ENCODE measurements at places on chromosomes 1 and 21.

DNA sequence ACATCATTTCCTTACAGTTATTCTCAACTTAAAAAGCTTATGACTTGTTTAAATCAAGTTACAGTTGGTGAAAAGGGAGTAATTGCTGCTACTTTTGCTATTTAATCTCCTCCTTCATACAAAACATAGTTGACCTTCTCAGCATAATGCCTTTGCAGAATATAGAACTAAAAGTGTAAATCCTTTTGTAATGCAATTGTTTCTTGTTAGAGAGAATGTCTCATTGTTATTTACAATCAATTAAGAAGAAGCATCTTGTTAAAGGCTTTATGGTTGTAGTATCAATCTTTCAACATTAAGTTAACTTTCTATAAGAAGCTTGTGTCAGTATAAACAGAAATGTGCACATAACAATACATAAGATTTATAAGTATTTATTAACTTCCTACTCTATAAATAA, 360.7 kb downstream of the BRINP3 start:
- DNase-seq: no peak

DNA sequence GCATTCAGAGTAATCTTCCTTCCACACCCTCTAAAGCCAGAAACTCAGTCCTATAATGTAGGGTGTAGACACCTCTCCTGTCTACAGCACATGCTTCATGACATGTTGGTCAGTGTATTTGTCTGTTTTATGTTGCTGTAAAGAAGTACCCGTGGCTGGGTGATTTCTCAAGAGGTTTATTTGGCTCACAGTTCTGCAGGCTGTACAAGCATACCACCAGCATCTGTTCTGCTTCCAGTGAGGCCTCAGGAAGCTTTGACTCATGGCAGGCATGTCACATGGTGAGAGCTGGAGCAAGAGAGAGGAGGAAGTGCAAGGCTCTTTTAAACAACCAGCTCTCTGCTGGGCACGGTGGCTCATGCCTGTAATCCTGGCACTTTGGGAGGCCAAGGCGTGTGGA, 12.1 kb downstream of the PLOD1 start:
- DNase-seq: no peak

- DNase-seq: no peak
Observed at GRCh38 chr21:42845296-42845965, 33.9 kb downstream of the WDR4 start.

GRCh38 chr1:155134880-155135414, 705 bp upstream of the SLC50A1 start:
- DNase-seq: no peak

- DNase-seq: no peak
Observed at GRCh38 chr1:219126377-219126776, 47.3 kb upstream of the LYPLAL1 start.

DNA sequence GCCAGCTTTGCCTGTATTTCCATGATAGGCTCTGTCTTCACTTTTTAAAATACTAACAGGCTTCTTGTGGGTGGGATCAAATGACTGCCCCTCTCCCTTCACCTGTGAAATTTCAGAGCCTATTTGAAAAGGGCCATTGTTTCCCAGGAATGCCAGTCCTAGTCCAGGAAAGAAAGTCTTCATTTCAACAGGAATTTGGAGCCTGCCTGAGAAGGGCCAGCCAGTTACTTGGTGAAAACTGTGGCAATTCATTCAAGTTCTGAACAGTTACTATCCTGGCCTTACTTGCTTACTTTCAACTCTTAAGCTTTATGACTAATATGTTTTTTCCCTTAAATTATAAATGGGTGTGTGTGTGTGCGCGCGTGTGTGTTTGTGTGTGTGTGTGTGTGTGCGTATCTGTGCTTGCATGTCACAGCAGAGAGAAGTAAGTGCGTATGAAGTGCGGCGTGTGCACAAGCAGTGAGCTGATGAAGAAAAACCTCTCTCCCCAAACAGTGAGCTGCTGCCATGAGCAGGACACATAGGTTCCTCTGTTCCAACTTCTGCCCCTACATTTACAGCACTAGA, 67.5 kb upstream of the RNPC3 start:
- no peak for DNase-seq

GRCh38 chr1:5525597-5526384, 466.4 kb downstream of the NPHP4 start:
- no peak for DNase-seq

DNA sequence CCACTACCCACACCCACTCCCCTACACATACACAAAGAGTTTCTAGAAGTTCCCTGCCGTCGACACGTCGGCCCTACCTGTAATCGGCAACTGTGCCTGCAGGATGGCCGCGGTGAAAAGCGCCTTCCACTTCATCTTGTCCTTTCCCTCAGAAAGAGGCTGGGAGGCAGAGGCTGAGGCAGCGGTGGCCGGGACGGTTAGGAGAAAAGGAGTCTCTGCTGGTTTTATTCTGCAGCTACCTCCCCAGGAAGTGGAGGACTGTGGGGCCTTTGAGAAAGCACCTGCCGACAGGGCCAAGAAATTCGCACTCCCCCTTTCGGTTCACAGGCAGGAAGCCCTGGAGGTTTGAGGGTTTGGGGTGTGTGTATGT, at the start of gene CD247:
Gene CD247, minus strand, starts transcription at position 199 of the 370 bp plus-strand sequence. Its CDS starts 64 bp downstream, at position 135.
- no peak for DNase-seq

- DNase-seq: no peak
Observed at GRCh38 chr1:235954306-235955283, 87.9 kb upstream of the LYST start.

GRCh38 chr21:36115138-36115730, 19.6 kb upstream of the CBR3 start:
- DNase-seq: no peak

DNA sequence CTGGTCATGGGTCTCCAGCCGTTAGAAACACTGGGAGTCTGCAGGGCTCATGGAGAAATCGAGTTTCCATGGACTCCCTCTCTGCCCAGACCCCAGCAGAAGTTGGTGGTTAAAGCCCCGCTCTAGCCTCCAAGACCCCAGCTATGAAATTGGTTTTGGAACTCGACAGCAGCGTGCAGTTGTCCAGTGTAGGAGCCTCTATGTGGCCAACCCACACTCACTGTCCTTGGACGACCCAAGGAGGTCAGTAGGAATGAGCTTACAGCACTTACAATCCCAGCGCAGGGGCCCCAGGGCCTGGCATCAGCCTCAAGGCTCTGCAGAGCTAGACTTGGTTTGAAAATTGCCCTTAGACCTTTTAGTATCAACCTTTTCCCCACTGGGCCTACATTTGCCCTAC, 3.2 kb upstream of the PRDM16 start:
- DNase-seq: no peak

- DNase-seq: no peak
Observed at GRCh38 chr1:99535470-99536164, 110.3 kb upstream of the PALMD start.

GRCh38 chr1:234843946-234844345, 234.0 kb upstream of the IRF2BP2 start:
- no peak for DNase-seq

GRCh38 chr1:29126198-29126597, 2.5 kb upstream of the TMEM200B start:
- DNase-seq: no peak

DNA sequence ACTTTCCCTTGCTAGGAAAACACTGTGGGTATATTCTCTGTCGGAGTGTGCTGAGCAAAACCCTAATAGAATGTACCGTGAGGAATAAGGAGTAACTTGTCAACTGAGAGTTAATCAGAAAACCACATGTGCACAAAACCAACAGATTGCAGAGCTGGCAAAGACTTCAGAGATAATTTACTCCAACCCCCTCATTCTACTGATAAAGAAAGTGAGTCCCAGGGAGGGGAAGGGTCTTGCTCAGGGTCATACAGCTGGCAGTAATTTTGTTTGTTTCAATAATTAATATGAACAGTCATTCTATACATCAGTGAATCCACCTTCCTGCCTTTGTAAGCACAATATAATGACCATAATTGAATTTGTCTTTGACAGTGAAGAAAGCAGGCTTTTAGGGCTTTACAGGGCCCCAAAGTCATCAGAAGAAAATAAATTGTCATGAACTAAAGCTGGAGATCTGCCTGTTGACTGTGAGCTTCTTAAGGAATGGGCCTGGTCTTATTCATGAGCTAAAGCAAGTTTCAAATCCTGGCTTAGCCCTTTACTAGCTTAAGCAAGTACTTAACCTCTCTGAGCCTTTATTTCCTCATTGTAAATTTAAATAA, 67.2 kb upstream of the HOOK1 start:
- no peak for DNase-seq
